ENCODE measurements at places on chromosomes 2 and 18.

DNA sequence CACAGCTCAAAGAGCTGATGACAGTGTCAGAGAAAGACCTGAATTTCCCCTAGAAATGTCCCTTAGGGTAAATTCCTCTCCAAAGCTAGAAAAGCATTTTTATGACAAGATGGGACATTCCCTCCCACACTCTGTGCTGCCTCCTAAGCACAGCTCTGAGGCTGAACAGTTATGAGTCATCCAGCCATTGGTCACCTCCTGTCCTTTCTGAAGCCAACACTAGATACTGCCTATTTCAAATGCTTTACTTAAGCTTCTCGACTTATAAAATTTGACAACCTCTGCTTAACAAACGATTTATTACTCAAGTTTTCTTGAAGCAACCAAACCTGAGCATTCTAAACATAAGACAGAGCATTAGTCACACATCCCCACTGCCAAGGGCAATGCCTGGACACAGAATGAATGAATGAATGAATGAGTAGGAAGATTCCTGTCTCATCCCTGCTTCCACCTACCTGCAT lies 35.4 kb downstream of the B4GALT6 start:
- peak; percentile 13 for DNase-seq

- no peak for DNase-seq
These were observed 180.6 kb downstream of the FSIP2 start for GRCh38 chr2:185919155-185919554.

- no peak for DNase-seq
These were observed 88.5 kb upstream of the COPS8 start for GRCh38 chr2:236997069-236997715.

DNA sequence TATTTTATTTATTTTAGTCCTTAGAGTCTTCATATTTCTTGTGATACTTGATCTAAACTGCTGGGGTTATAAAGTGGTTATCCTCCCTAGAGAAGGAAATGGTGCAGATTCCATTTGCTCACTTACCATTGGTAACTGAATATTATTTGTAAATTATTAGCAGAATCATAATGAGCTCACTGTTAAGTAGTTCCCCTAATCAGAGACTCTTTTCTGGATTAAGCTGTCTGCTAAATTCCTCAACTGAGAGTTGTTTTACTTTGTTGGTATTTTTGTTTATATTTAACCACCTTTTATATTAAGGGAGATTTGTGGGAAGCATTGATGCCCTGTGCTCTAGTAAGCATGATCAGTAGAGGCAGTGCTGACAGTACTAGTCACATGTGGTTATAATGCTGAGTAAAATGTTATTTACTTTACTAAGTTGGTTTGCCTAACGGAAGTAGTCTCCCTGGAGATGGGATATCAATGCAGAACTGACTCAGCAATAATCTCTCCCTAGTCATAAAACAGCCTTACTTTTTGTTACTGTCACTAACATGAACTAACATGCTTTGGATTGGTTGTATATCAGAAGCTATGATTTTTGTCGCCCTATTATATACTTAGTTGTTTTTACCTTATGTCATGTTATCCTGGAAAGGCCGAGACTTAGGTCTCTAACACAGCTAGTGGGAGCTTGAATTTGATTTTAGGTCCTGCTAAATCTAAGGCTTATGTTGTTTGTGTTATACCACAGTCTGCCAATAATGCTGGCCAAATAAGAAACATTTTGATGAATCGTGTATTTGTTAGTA lies 166.7 kb downstream of the MCFD2 start:
- DNase-seq, result peak; percentile 76

GRCh38 chr2:72576459-72576858 lies 249.4 kb downstream of the EXOC6B start:
- no peak for DNase-seq

- peak; percentile 21 for DNase-seq
These were observed 66.6 kb upstream of the WIPF1 start for GRCh38 chr2:174664084-174664759.

DNA sequence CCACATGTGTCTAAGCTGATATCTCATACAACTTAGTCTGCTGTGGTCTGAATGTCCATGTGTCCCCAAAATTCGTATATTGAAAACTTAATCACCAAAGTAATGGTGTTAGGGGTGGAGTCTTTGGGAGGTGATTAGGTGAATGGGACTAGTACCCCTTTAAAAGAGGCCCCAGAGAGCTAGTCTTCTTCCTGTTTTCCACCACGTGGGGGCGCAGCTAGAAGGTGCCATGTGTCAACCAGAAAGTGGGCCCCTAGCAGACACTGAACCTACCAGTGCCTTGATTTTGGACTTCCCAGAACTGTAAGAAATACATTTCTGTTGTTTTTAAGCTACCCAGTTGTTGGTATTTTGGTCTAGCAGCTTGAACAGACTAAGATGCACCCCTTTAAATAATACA lies 86.6 kb downstream of the ASB1 start:
- DNase-seq, result peak; percentile 69

- DNase-seq, result peak; percentile 86
These were observed 157.8 kb downstream of the BCL2 start for GRCh38 chr18:63161761-63162195.

DNA sequence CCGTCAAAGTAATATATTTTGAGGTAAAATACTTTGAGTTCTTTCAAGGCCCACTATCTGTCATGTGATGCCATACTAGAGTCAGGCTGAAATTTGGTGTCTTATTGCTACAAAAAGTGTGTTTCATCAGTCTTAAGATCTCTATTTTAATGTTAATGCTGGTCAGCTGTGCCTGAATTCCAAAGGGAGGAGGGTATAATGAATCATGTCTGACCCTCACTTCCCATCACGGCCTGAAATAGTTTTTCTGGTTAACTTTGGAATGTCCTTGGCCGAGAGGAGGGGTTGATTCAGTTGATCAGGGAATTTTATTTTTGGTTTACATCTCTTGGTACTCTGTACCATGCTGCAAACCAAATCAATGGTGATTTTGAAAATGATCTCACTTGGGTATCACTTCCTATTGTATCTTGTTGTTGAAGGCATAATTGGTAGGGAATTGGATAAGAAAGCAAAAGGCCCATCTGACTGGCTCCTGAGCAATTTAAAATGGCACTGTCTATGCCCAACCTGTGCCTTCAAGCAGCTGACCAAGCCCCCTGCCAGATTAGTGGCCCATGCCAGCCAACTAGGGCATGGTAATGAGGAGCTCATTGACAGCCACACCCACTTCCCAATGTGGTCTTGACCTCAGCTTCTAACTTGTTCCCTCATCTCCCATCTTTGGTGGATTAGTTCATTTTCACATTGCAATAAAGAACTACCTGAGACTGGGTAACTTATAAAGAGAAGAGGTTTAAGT lies 6.1 kb upstream of the SLC35F5 start:
- DNase-seq, result peak; percentile 94

DNA sequence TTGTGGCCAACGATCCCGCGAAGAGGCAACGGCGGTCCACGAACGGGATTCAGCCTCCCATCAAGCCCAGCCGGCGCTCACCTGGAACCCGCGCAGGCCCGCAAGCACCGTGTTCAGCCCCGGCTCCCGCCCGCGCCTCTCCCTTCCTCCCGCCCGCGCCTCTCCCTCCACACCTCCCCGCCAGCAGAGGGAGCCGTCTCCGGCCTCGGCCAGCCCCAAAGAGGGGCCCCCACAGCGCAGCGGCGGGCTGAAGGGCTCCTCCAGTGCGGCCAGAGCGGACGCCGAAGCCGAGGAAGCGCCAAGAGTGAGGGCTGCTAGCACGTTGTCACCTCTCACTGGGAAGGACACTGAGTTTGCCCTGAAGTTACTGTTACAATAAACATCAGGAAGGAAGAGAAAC lies 55.3 kb upstream of the LAPTM4A start:
- peak; percentile 55 for DNase-seq

DNA sequence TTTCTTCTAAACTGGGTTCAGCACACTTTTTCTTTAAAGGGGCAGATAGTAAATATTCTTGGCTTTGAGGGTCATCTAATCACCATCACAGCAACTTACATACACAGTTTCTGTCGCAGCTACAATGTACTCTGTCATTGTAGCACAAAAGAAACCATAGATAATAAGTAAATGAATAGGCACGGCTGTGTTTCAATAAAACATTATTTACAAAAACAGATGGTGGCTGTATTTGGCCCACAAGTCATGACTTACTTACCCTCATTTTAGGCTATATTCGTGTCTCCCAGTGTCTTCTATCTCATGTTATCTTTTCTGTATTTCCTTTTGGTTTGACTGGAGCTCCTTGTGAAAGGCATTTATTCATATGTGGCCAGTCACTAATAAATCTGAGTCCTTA lies 168.3 kb downstream of the MAP2 start:
- DNase-seq, result no peak

DNA sequence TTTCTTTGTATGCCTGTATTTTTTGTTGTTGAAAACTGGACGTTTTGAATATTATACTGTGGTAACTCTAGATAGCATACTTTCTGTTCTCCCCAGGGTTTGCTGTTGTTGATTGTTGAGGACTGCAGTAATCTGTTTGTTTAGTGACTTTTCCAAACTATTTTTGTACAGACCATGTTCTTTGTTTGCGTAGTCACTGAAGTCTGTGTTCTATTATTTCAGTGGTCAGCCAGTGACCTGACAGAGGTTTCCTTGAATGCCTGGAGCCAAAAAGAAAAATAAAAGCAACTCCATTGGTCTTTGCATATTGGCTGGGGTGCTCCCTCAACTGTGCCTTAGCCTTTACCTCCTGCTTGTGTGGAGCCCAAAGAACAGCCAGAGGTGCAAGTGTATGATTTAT lies 42.7 kb upstream of the PHLPP1 start:
- DNase-seq, result no peak

GRCh38 chr18:35271656-35272055 lies 18.4 kb downstream of the ZSCAN30 start:
- DNase-seq, result no peak

GRCh38 chr2:116109471-116109870 lies 1667.0 kb downstream of the DPP10 start:
- no peak for DNase-seq

DNA sequence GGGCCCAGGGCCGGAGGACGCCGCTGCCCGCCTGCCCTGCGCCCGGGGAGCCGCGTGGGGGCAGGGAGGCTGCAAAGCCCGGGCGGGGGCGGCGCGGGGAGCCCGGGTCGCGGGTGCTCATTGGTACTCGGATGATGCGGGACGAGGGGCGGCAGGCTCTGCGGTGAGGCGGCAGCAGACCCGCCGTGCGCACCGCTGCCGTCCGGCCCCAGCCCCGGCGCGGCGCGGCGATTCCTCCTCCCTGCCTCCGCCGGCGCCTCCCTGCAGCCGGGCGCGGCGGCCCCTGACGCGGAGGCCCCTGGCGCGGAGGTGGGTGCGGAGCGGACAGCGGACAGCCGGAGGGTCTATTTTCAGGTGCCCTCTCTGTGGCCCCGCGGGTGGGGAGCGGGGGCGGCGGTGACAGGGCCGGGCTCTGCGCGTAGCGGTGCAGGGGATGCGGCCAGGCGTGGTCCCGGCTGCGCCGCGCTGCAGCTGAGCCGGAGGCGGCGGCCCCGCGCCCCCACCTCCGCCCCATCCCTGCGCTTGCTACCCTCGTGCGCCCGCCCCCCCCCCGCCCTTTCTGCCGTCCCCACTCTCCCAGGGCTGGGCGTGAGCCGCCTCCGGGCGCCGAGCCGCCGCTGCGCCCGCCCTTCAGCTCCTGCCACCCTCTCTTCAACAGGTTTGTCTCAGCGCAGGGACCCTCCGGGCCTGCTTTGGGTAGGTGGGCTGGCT lies 640 bp downstream of the SPTBN1 start:
- peak; percentile 46 for DNase-seq

GRCh38 chr2:127893494-127893893 lies 7.7 kb upstream of the AMMECR1L start:
- DNase-seq, result no peak

- no peak for DNase-seq
These were observed 7.8 kb downstream of the RNF144A start for GRCh38 chr2:6924924-6925409.

DNA sequence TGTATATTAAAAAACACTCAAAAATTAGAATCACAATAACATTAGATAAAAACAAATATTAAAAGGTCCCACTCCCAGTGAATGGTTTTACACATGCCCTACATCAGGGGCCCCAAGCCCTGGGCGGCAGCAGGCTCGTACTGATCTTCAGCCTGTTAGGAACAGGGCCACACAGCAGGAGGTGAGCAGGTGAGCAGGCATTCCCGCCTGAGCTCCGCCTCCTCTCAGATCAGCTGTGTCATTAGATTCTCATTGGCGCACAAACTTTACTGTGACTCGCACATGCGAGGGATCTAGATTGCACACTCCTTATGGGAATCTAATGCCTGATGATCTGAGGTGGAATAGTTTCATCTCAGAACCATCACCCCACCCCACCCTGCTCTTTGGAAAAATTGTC lies 74.2 kb downstream of the MBD2 start:
- DNase-seq, result no peak

DNA sequence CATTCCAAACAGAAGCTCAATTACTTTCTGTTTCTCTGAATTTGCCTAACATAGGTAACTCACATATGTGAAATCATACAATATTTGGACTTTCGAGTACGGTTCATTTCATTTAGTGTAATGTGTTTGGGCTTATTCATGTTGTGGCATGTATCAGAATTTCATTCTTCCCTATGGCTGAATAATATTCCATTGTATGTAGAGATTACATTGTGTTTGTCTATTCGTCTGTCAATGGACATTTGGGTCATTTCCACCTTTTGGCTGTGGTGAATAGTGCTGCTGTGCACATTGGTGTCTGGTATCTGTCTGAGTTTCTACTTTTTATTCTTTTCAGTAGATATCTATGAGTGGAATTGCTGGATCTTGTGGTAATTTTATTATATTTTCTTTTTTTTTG lies 43.9 kb downstream of the LBH start:
- no peak for DNase-seq

DNA sequence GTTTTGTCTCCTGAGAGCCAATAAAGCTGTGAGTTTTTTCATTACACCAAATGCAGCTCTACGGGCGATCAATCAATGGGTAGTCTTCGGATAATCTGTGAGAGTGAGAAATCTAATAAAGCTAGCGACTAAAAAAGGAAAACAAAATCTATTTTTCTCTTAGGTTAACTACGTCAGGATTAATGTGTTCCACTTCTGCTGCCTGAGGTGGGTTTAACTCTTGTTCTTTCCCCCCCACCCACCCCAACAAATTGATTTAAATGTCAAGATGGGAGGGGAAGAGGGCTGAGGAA lies 63.0 kb upstream of the PSMD14 start:
- no peak for DNase-seq

GRCh38 chr2:26086155-26086637 lies 52.3 kb downstream of the RAB10 start:
- peak; percentile 83 for DNase-seq

DNA sequence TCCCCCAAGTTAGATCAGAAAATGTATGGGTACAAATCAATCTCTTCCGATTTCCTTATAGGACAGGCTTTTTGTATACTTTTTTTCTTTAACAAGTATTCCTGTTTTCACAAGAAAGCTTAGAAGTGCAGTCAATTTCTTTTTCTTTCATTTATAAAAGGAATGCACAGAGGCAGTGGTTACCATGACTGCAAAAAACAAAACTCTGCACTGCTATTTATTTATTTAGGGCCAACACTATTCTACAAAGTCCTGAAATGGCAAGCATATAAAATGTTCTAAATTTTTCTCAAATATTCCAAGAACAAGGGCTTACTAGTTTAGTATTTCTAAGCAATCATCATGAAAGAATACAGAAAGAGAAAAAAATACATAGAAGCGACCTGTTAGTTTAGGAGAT lies 22.2 kb downstream of the ATAD2B start:
- peak; percentile 83 for DNase-seq
